ENCODE measurements at places on chromosomes 16 and 17.
A peak's percentile ranks its signal among the peaks of the same experiment; 100 is the strongest.

DNA sequence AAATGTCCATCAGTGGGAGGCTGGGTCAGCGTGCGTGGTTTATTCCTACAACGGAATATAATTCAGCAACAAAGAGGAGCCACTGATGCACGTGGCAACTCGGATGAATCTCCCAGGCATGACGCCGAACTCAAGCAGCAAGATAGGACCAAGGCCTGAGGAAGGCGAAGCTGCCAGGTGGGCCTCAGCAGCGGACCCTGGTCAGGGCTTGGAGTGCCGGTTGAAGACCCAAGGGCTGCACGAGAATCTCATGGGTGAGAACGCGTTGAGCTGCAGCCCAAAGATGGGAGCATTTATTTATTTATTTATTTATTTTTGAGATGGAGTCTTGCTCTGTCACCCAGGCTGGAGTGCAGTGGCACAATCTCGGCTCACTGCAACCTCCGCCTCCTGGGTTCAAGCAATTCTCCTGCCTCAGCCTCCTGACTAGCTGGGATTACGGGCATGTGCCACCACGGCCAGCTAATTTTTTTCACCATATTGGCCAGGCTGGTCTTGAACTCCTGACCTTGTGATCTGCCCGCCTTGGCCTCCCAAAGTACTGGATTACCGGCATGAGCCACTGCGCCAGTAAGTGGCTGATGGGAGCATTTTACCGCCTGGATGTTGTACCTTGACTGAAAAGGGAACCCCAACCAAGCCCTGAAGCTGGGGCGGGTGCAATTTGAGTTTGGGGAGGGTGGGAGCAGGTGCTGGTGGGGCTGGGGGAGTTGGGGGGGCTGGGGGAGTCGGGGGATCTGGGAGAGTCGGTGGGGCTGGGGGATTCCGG is 18.1 kb upstream of the BAHCC1 start:
- DNase-seq = no peak

DNA sequence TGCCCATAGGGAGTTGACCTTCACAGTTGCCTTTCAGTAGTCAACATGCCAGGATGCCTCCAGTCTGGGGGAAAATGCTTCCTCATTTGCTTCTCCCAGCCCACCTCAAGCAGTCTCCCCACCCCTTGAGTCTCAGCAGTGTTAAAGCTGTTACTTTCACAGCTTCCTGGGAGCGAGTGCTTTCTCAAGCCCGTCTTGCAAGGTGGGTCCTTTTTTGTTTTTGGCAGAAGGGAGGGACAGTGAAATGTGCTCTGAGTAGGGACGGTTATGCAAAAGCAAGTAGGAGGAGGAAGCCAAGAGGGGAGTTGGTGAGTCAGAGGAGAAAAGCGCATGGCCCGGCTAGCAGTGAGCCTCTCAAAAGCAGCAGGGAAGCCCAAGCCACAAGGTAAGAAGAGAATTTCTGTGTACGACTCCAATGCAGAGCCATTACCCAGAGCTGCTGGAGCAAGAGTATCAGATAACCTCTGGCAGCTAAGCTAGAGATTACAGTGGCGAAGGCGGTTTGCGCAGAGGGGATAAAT is at the start of gene CHST4:
CHST4 (plus strand) TSS at position 316 of the 521 bp plus-strand sequence. CDS start 10,252 bp downstream, outside the sequence.
- DNase-seq = peak; percentile 28

DNA sequence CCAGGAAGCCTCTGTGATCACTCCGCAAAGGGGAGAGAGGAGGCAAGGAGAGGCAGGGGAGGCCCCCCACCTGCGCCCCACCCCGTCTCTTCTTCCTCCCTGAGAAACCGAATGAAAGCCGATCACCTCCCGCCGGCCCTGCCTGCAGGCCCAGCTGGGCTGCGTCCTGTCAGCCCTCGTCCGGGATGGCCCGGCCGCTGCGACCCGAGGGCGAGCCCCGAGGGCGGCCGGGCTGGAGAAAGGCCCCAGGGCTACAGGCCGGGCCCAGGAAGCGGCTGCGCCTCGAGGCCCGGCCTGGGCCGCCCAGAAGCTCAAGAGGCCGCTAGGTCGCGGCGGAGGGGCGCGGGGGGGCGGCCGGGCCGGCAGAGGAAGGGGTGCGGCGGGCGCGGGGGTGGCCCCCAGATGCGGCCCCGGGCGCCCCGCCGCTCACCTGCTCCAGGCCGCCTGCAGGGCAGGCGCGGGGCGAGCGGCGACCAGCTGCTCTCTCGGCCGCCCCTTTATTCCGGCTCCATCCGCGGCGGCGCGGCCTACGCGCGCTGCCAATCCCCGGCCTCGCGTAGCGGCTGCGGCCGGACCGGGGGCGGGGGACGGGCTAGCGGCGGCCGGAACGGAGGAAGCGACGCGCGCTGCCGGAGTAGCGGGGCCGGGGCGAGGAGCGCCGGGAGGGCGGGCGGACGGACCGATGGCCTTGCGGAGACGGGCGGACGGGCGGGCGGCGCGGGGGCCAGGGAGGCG is at the start of gene ZNF319:
ZNF319 (minus strand) TSS at position 702 of the 735 bp plus-strand sequence. CDS start 2,407 bp downstream, outside the sequence.
- no peak for DNase-seq

GRCh38 chr16:85767531-85767930 is 16.6 kb upstream of the C16orf74 start:
- no peak for DNase-seq

DNA sequence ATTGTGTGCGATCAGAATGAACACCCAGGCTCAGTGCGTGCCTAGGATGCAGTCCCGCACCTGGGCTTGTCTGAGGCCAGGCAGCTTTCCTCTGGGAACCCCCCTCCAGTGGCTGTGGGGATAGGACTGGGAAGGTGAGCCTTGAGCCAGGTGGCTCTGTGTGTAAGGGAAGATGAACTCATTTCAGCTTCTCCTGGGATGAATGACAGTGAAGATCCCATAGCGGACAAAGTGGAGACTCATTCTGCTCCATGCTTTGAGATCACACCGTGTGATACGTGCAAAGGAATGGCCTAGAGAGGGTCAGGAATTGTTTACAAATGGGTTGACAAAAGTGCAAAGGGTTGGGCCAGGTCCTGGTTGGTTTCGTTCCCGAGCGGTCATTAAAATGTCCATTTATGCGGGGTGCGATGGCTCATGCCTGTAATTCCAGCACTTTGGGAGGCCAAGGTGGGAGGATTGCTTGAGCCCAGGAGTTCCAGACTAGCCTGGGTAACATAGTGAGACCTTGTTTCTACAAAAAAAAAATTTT is 15.8 kb downstream of the GPRC5C start:
- DNase-seq = no peak

GRCh38 chr17:81118308-81119221 is 46.7 kb upstream of the PVALEF start:
- DNase-seq = no peak

- no peak for DNase-seq
Measured at GRCh38 chr16:82460766-82461165, 166.0 kb upstream of the CDH13 start.

- no peak for DNase-seq
Measured at GRCh38 chr17:70527364-70527888, 358.1 kb downstream of the KCNJ2 start.

GRCh38 chr17:36578671-36579070 is 13.0 kb upstream of the DHRS11 start:
- no peak for DNase-seq

Measured in stimulated activated CD8-positive, alpha-beta memory T cell treated with anti-CD3 and anti-CD28 coated beads, Interleukin-4, amount 100 ng/mL, for 48 hours (primary cell).